Activated gamma-delta T cell treated with anti-CD3 and anti-CD28 coated beads, Interleukin-2, amount 50 U/mL, for 16 hours (primary cell): ENCODE measurements at places on chromosomes 7 and 10.

DNA sequence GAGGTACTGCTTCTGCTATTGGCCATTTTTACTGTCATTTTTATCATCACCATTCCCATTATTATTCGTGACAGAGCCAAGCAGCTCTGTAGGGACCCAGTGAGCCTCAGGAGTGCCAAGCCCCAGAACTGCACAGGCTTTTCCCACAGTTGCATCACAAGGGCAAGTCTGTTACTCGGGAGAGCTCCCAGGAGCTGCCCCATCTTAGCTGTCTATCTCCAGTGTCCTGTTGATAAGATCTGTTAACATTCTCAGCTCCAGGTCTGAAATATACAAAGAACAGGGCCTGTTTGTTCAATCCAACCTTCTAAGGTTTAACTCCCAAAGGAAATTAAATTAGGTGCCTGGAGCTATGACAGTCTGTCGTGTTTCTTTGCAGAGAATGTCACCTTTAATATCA is 20.2 kb upstream of the TRIM8 start:
- no peak for DNase-seq

DNA sequence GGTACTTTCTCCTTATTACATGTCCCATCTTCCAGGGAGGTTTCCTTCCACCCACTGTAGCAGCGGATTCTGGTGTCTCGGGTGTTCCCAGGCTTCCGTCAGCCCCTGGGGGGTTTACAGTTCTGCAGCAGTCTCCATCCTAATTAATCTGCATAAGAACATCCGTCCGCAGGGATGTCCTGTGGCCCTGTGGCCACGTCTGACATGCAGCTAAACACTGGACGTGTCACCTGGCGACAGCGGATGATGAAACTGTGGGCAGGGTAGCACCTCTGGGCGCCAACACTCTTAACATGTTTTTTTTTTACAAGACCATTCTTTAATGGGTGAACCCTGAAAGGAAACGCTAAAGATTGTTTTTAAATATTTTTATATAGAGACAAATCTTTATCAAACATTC is 58.2 kb downstream of the DIP2C start:
- no peak for DNase-seq

GRCh38 chr7:1934756-1935155 is 264.7 kb downstream of the ELFN1 start:
- DNase-seq: no peak

GRCh38 chr7:39199951-39200350 is 222.2 kb downstream of the POU6F2 start:
- DNase-seq: no peak

- no peak for DNase-seq
Observed at GRCh38 chr7:98178321-98178720, 32.9 kb upstream of the BHLHA15 start.

- DNase-seq: no peak
Observed at GRCh38 chr7:99920149-99920548, 819 bp upstream of the TRIM4 start.

- DNase-seq: no peak
Observed at GRCh38 chr10:85148693-85149640, 820.6 kb downstream of the CCSER2 start.

DNA sequence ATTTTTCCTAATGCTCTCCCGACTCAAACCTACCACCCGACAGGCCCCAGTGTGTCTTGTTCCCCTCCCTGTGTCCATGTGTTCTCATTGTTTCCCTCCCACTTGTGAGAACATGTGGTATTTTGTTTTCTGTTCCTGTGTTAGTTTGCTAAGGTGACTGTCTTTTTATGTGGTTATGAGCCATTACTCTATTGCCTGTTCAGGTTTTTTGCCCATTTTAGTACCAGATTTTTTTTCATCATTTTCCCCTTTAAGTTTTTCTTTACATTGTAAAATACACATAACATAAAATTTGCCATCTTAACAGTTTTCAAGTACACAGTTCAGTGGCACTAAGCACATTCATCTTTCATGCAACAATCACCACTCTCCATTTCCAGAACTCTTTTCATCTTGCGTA is 133.5 kb downstream of the GPR158 start:
- no peak for DNase-seq

DNA sequence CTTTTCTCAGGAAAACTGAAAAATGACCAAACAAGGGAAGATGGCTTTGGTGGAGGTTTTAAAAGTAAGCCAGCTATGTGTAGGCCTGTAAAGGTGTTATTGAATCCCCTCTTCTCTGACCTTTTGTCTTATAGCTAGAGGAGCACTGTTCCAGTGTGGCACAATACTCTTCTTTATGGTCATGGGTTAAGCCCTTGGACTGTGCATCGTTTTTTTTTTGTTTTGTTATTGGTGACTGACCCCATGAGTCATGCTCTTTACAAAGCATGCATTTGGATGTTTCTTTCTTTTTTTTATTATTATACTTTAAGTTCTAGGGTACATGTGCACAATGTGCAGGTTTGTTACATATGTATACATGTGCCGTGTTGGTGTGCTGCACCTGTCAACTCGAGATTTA is 19.6 kb upstream of the FAM25A start:
- no peak for DNase-seq

DNA sequence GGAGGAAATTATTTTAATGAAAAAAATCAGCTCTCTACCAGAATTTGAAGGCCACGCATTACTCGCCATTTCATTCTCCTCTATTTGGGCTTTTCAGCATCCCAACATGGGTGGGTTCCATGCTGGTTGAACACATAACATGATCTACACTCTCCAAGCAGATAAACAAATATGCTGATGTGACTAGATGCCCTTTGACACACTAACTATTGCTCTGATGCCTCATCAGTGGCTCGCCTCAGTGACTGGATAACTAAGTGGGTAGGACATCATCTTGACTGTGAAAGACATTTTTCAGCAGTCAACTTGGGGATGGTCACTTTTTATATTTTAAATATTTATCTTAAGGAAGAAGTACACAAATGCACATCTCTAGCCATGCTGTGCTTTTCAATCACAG is 113.9 kb upstream of the LAMB4 start:
- no peak for DNase-seq

DNA sequence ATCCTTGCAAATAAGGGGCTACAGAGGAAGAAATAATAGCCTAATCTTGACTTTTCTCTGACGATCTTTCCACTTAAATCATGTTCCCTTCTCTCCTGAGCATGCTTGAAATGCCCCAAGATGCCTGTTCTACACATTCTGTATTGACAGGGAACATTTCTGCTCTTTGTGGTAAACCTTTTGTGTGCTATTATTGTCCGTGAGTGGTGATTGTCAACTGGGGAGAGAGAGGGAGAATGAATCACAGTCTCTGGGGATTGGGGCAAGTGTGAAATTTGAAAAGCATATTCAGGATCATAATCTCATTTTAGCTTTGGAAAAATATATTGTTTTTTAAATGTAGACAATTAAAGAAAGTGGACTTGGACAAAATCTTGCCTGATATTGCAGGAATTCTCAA is 20.6 kb downstream of the UBTD1 start:
- no peak for DNase-seq
